Stimulated activated CD8-positive, alpha-beta memory T cell treated with anti-CD3 and anti-CD28 coated beads, Interleukin-15, amount 100 ng/mL, for 24 hours (primary cell): ENCODE measurements at places on chromosomes 16 and 17.

GRCh38 chr16:50634947-50635346 is 46.2 kb downstream of the SNX20 start:
- no peak for DNase-seq

DNA sequence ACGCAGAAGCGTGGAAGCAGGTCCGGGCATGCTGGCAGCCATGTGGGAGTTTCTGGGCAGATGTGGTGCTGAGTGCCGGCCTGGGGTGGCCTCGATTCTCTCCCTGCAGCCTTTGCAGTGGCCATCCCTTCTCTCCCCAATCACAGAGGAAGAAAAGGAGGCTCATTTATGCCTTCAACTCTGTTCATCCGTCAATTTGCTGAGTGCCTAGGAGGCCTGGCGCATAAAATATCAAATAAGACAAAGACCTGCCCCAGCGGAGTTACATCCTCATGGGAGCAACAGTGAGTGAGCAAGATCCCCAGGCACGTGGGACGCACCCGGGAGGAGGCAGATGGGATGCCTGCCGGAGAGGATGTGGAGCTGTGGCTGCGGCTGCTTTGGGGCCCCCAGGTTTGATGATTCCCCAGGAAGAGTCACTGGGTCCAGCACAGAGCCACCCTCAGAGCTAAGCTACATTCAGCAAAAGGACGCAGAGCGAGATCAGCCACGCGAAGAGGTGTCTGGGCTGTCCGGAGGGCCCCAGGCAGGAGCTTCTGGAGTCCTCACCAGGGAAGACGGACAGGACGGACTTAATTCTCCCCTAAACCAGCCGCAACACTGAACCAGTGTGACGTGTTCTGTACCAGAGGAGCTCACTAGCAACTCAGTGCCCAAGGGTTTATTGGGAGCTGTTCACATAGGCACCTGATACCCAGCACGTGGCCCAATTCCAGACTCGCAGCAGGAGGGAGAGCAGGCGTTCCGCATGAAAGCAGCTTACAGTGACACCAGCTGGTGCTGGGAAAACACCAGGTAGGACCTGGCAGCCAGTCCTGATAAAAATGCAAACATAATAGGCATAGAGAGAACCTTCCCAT is 11.3 kb downstream of the CA5A start:
- DNase-seq, result no peak

DNA sequence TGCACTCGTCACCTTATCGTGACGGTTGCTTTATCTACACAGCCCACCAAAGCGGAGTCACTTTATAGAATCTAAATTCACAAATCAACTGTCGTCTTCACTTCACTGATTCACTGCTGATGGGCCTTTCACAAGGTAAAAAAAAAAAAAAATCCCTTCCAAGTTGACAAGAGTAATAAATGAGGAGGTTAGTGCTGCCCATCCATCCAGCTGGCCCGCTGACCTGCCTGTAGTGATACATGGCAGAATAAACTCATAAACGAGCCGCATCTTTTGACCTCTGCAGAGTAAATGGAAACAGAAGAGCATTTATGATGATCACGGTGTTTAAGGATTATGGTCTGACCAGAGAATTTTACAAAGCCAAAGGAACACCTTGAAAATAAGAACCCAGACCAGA is 227.3 kb upstream of the IRX5 start:
- no peak for DNase-seq

DNA sequence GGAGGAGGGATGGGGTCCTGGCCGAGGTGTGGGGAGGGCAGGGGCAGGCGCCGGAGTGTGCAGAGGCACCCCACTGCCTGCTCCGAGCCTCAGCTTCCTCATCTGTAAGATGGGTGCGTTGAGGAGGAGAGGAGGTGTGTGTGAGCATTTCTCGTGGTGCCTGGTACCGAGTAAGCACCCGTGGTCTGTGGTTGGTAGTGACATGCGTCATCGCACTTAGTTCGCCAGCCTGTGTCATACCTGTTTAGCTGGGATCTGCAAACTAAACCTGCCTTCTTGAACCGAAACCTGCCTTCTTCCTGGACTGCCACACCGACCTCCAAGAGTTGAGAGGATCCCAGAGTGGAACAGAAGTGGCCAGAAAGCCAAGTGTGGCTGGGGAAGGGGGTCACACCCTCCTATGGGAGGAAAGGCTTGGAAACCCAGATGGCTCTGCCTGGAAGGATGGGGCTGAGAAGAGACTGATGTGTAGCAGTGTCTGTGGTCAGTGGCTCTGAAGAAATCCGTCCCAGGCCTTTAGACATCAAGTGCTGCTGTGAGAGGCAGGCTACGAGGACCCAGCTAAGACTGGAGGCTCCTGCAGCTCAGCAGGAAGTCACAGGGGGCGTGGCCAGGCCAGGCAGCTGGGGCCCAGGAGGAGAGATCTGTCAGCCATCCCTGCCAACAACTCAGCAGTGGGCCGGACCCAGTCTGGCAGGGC is 162.6 kb upstream of the PLCG2 start:
- DNase-seq, result peak; percentile 26

- no peak for DNase-seq
Measured at GRCh38 chr16:51875834-51876600, 670.9 kb downstream of the TOX3 start.

- DNase-seq, result no peak
Measured at GRCh38 chr16:67995423-67995822, 3.9 kb downstream of the DPEP2 start.
